ENCODE measurements at places on chromosomes 12 and 14.

DNA sequence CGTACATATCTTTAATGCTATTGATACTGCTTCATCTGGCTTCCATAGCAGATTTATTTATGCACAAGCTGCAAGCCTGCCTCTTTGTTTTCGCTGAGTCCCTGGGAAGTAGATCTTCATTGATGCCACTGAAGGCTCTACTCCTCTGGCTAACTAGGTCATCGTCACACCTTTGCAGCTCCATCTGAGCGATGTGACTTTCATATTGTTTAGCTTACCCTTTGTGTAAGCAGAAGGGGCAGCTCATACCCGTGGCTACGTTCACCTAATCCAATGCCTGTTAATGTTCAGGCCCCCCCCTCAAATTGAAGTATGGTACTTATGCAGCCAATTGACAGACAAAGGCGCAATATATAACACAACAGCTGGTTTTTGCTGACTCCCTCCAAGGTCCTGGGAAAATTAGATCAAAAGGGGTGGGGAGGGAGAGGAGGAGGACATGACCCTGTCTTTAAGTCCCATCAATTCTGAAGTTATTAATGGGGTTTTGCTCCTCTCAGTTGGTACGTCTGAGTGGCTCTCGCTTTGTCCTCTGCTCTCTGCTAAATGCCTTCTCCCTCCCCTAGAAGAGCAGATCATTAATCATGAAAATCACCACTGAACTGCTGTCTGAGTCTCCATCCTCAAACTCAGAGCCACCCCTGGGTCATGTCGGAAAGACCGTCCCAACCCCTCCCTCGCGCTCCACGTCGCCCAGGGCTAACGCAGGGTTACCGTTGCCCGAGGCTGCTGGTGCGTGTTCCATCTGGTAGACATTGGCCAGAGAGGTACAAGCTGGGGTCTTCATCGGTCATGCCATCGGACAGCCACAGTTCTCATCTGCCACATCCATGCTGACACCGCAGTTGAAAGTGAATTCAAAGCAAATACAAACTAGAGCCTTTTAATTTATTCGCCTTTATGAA, 128.8 kb downstream of the ADGRD1 start:
- no peak for DNase-seq

DNA sequence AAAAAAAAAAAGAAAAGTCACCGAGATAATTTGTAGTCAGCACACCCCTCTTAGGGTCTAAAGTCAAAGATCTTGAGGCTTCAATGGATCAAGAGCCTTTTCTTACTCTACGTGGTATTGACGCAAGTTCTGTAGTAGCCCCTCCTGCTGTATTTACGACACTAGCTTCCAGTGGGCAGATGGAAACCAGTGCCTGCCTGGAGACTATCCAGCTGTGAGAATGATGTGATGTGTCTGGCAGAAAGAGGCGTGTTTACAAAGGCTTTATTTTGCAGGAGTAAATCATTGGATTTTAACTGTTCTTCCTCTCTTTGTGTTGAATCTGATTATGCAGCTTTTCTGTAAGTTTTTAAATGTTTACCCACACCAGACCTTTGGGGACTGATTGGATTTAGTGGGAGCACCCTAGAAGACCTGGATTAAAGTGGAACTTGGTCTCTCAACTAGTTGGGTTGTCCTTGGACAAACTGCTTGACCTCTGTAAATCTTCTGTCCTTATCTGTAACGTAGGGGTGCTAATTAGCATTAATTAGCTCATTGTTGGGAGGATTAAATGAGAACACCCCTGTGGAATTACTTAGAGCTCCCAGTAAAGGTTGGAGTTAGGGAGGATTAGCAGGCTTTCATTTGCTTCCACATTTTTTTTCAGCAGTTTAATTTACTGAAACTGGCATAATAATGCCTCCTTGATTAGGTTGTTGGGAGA, 72.4 kb downstream of the RASSF3 start:
- no peak for DNase-seq

- DNase-seq, result no peak
Observed at GRCh38 chr14:69152902-69153151, at the start of gene DCAF5. Gene DCAF5, minus strand, starts transcription at chr14:69153119. Its CDS starts 141 bp downstream, at chr14:69152978.

GRCh38 chr12:33609910-33610309, 170.3 kb upstream of the SYT10 start:
- DNase-seq, result no peak

DNA sequence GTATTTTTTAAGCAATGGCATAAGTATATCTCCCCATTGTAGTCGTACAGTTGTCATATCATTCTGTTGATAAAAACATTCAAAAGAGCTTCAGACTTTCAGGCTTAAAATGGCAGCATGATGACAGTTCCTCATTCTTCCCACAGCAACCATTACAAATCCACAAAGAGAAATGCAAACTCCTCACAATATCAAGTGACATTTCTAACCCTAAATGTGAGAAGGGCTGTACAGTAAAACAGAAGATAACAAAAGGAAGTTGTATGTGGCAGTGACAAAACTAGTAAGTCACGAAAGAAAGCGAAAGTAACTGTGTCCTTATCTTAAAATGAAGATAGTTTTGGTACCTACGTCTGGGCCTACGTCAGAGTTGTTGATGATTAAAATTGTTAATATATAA, 46.7 kb downstream of the GXYLT1 start:
- peak; percentile 2 for DNase-seq
